Mesenteric fat pad (tissue), 1 donor: ENCODE measurements at places on chromosomes 12 and 14. TPM values are rescaled to one million over a fixed set of nuclear protein-coding genes. Genes with fewer than 3 reads are reported as not detected.

Gene KRT78
- total RNA-seq, result not detected

Gene KRT73
- not detected for total RNA-seq

Gene OTX2
- total RNA-seq, result not detected

Gene HOXC12
- total RNA-seq, result not detected

Gene PIK3C2G
- 0.13 TPM for total RNA-seq

Gene ERP27
- 0.87 TPM for total RNA-seq

Gene ARHGEF40
- total RNA-seq, result 81.1 TPM

Gene KRT3
- total RNA-seq, result not detected

Gene TRAFD1
- total RNA-seq, result 17.4 TPM

Gene FERMT2
- total RNA-seq, result 206 TPM

Gene DEPDC4
- 0.58 TPM for total RNA-seq

Gene PPP2R5C
- total RNA-seq, result 124 TPM

Gene HIGD1C
- not detected for total RNA-seq

Gene A2M
- 996 TPM for total RNA-seq

Gene TOX4
- total RNA-seq, result 85.0 TPM

Gene MANSC4
- total RNA-seq, result not detected

Gene ZC2HC1C
- total RNA-seq, result 3.1 TPM

Gene CD163
- 943 TPM for total RNA-seq

Gene SDR9C7
- not detected for total RNA-seq

Gene PLXNC1
- 8.9 TPM for total RNA-seq

Gene OVCH1
- 0.90 TPM for total RNA-seq

Gene SPX
- total RNA-seq, result 0.45 TPM

Gene CLEC9A
- not detected for total RNA-seq

Gene ALKBH2
- 18.6 TPM for total RNA-seq

Gene DAO
- not detected for total RNA-seq

Gene DNAJC22
- total RNA-seq, result not detected

Gene MYF6
- not detected for total RNA-seq

Gene ADIPOR2
- 119 TPM for total RNA-seq

Gene MYL6
- 2,743 TPM for total RNA-seq

Gene SDS
- total RNA-seq, result 4.3 TPM

Gene TAS2R46
- 1.8 TPM for total RNA-seq

Gene POLE2
- total RNA-seq, result 0.96 TPM

Gene PLCZ1
- total RNA-seq, result not detected

Gene TDRD9
- 5.4 TPM for total RNA-seq

Gene CD163L1
- 16.7 TPM for total RNA-seq

Gene EFCAB11
- total RNA-seq, result 6.1 TPM

Gene NFE2
- total RNA-seq, result 4.9 TPM

Gene TSPAN19
- total RNA-seq, result not detected

Gene NR4A1
- 863 TPM for total RNA-seq

Gene RNASE11
- total RNA-seq, result not detected

Gene TMEM263
- total RNA-seq, result 46.2 TPM

Gene PRKAB1
- 20.8 TPM for total RNA-seq

Gene PIWIL1
- total RNA-seq, result not detected

Gene ANO2
- total RNA-seq, result 34.6 TPM

Gene LRRK2
- 16.3 TPM for total RNA-seq

Gene GPN3
- total RNA-seq, result 24.1 TPM

Gene IL31
- total RNA-seq, result not detected
